ENCODE measurements at places on chromosomes 13 and 19.
A peak's percentile ranks its signal among the peaks of the same experiment; 100 is the strongest.

- DNase-seq = no peak
These were observed 7.3 kb downstream of the PLPPR3 start for GRCh38 chr19:814152-815078.

- peak; percentile 83 for DNase-seq
These were observed 43.1 kb downstream of the TMEM255B start for GRCh38 chr13:113802090-113802531.

- no peak for DNase-seq
These were observed 26.8 kb downstream of the EXOC3L2 start for GRCh38 chr19:45218426-45218825.

DNA sequence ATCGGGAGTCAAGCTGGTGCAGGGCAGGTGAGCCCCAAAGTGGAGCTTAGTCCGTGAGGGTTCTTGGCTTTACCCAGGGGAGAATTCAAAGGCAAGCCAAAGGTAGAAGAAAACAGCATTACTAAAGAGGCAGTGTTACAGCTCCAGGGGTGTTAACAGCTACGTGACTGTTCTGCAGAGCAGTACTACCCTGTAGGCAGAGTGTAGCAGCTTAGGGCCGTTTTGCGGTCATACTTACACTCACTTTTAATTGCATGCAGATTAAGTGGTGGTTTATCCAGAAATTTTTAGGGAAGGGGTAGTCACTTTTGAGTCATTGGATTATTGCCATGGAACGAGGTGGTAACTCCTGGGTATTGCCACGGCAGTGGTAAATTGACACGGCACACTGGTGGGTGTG lies 482.2 kb downstream of the SLITRK5 start:
- DNase-seq = no peak

DNA sequence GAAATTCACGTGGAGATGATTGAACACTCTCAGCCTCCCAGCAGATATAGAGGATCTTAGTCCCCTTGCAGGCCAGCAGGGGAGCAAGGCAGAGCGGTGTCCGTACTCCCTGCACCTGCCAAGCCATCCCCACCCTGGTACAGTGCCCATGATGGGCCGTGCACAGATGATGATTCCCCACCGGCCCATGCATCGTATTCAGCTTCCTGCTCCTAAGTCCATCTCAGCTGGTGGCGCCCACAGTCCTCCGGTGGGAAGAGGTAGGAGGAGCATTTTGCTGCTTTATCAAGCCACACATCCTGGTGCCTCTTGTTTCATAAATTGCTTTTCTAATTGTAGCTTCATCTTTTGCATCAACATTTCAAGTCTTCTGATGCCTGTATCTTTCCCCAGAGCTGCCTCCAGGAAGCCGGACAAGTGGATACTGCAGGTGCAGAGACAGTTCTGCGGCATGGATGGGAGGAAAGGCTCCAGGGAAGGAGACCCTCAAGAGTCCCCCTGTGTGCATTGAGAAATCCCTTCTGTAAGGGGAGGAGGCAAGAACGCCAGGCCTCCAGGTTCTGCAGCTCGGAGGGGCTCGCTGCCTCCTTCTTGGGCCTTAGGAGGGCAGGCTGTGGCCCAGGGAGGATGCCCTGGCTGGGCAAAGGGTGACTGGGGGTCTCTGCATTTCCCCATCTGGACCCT lies 55.3 kb downstream of the F2RL3 start:
- no peak for DNase-seq

GRCh38 chr19:13063461-13064091 lies 39.1 kb downstream of the LYL1 start:
- DNase-seq = no peak

DNA sequence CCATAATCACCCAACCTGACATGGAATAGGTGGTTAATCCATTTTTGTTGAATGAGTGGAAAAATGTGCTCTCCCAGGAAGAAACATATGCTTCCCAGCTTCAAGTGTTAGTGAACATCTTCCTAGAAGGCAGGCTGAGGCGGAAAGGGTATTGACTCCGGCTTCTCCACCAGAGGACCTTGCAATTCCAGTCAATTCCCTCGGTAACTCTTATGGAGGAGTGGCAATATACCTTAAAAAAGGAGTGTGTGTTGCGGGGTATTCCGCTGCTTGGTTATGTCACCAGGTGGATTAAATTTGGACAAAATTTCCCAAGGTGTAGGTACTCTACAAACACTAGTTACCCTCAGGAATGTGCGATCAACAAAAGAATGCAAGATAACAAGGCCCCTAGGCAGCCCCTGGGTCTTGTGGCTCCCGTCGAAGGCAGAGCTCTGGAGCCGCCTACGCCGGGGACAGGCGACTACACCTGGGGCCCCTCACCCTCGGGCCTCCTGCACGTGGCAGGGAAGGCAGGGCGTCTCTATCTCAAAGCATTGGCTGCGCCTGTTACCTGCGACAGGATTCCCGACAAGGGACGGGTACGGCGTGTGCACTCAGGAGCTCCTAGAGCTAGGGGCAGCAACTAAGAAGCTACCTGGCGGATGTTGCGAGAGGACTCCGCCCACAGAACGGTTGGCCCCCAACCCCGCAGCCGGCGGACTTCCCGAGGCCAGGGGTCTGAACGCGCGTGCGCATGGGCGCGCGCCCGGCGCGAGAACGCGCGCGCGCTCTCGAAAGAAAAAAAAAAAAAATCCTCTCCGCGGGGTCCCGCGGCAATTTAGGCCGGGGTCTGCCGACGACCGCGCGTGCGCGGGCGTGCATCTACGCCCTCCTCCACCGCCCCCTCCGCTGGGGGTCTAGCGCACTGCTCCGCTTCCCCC lies at the start of gene WDR87:
Gene WDR87 (minus strand): TSS at position 649 of the 923 bp plus-strand sequence. CDS start 8,355 bp downstream, outside the sequence.
- no peak for DNase-seq

- DNase-seq = peak; percentile 12
These were observed 220.7 kb upstream of the RXFP2 start for GRCh38 chr13:31518645-31519044.

DNA sequence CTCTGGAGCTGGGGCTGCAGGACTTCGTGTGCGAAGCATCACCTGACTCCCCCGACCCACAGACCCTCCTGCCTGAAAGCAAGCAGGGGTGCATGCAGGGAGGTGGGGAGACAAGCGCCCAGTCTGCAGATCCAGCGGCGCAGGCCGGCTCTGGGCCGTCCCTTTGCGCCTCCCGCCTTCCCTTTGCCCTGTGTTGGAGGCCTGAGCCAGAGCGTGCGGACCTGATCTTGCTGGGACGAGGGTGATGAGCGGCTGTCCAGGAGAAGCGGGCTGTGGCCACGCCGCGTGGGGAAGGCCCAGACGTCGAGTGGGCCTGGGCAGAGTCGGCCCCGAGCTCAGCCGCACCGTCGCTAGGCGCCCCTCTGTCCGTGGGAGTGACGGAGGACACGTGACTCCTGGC lies 5.3 kb upstream of the GRTP1 start:
- no peak for DNase-seq

GRCh38 chr13:102878481-102878880 lies 32.6 kb downstream of the ERCC5 start:
- DNase-seq = no peak

- no peak for DNase-seq
These were observed 1.1 kb upstream of the NEK3 start for GRCh38 chr13:52160506-52160905.

DNA sequence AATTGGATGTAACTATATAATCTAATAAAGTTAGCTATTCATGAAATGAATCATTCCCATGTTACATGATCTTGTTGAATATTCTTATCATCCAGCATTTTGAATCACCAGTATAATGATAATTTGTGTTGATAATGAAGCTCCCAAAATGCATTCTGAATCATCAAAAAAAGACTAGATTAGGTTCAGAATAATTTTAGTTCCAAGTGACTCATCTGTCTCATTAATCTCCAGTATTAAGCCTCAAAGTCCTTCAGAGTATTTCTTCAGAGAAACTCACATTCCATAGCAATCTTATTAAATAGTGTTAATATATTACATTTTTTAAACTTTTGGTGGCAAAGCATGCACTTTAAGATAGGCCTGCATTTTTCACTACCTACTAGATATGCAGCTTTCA lies 207.5 kb downstream of the SLITRK5 start:
- peak; percentile 11 for DNase-seq

All from mesenchymal stem cell (in vitro differentiated cells and primary cell).